ENCODE measurements at places on chromosomes 11 and 22. TPM values are rescaled to one million over a fixed set of nuclear protein-coding genes. Genes with fewer than 3 reads are reported as not detected.

- DNase-seq = no peak
Observed at GRCh38 chr11:724049-724777, 18.2 kb downstream of the EPS8L2 start.

EFCAB6 gene
- total RNA-seq = not detected

DDB1 gene
- total RNA-seq = 271 TPM

APOBEC3F gene
- total RNA-seq = 1.1 TPM

DNA sequence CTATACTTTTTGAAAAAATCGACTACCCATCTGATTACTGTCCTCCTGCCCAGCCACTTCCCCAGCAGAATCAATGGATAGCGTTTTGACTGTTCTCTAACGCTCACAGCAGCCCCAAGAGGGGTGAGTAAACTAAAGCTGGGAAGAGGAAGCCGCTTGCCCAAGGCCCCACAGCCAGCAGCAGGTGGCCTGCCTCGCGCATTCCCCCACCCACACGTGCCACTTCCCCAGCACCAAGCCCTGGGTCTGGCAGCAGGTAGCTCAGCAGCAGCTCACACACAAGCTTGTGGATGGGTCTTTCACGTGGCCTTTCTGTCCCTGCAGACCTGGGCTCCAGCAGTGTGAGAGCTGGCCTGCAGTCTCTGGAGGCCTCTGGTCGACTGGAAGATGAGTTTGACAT, 34.3 kb downstream of the TOM1 start:
- DNase-seq = no peak

GRCh38 chr11:133746663-133747306, 98.5 kb downstream of the SPATA19 start:
- DNase-seq = no peak

- no peak for DNase-seq
Observed at GRCh38 chr11:68664141-68664540, 20.2 kb upstream of the GAL start.

DNA sequence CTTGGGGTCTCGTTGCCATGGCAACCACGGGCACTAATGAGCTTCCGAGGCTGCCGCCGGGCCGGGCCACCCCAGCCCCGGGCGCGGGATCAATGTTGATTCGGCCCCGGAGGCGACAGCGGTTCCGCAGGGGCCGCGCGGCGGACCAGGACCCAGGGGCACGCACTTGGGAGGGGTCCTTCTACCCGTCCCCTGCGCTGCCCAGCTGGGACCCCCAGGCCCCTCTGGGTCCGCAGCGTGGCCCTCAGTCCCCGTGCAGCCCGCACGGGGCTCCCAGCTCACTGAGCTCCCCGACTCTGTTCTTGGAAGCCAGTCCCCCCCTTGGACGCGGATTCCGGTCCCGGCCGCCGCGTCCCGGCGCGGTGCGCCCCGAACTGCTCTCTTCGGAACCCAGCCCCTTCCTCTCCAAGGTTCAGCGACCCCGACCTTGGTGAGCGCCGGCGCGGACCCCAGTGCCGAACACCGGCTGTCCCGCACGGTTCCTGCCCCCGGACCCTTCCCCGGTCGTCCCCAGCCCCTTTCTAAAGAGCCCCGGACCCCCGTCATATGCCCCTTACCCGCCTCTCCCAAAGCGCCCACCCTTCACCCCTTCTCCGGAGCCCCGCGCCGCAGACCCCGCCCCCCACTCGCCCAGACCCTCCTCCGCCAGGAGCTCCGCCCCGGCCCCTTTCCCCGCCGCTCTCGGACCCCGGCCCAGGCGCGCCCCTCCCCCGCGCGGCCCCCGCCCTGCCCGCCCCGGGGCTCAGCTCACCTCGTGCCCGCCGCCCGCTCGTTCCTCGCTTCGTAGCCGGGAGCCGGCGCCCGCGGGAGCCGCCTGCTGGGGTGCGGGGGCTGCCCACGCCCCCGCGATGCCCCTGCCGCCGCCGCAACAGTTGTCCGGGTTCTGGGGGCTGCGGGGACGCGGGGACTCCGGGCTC, 18.3 kb upstream of the SHISAL1 start:
- DNase-seq = no peak

DNA sequence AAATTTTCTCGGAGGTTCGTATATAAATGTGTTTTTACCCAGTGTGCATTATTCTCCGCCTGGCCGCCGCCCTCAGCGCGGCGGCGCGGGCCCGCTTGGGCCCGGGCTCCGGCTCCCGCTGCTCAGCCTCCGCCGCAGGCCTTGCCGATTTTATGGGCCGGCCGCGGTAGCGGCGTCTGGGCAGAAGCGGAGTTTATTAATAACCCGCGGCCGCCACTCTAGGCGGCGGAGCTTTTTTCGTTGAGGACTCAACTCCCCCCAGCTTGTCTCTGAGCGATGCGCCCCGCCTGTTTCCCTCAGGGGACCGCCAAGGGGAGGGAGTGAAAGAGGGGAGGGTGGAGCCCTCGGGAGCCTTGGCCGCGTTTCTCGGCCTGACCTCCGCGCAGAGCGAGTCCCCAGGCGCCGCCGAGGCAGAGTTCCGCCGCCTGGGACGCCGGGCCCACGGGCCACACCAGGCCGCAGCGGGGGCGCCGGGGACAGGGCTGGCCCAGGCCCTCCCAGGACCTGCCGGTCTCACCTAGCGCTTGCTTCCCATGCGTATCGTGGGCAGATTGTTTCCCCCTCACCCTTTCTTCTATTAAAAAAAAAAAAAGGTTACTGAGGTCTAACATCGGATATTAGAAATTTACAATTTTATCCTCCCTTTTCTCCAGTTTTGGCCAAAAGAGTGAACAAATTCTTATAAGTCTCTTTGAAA, 399 bp downstream of the ZNF143 start:
- DNase-seq = no peak

ABCC8 gene
- not detected for total RNA-seq

APOL4 gene
- not detected for total RNA-seq

DNA sequence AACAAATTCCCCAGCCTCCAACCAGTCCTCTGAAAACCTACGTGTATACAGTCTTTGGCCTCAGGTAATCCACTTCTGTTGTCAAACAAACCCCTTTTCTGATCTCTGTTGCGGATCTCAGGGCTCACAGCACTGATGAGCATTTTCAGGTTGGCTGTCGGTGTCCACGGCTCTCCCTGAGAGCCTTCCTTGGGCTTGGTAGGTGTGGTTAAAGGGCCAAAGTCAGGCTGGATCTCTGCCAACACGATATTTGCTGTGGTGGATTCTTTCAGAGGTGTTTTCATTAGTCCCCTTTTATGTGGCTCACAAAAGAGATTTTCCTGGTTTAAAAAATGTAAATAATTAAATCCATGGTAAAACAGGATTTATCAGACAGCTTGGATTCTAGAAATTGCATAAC, 2.9 kb downstream of the E2F8 start:
- DNase-seq = no peak

DNA sequence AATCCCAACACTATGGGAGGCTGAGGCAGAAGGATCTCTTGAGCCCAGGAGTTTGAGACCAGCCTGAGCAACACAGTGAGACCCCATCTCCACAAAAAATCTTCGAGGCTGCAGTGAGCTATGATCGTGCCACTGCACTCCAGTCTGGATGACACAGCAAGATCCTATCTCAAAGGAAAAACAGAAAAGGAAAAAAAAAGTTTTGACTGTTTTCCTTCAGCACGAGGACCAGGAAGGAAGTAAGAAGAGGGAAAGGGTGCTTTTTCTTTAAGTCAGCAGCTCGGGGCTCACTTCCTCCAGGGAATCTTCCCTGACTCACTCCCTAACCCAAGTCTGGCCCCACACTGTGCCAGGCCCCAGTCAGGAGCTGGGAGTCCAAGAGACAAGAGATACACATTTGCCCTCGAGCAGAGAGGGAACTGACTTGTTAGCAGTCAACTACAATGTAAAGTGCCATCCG, 14.2 kb downstream of the ARRB1 start:
- DNase-seq = peak; percentile 79

DNA sequence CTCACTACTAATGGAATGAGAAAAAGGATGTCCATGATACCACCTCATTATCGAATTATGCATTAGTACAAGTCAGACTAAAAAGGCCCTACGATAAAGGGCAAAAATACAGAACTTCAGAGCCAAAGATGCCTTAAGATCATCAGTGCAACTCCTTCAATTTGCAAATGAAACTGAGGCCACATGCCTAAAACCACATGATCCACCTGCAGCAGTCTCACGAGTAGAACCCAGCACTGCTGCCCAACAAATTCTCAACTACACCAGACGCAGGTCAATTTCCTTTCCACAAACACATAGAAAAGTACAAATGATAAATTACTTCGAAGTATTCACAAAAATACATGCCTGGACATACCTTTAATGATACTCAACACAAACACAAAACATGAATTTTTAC, 20.1 kb downstream of the KMT5B start:
- DNase-seq = no peak

NAP1L4 gene
- total RNA-seq = 113 TPM

SH3BP1 gene
- 14.2 TPM for total RNA-seq

GRCh38 chr11:132220474-132220873, 850.1 kb downstream of the NTM start:
- peak; percentile 28 for DNase-seq

- DNase-seq = no peak
Observed at GRCh38 chr11:8777907-8778767, 95.5 kb downstream of the RPL27A start.

GRCh38 chr11:125675196-125675595, 5.5 kb downstream of the ACRV1 start:
- no peak for DNase-seq

- DNase-seq = no peak
Observed at GRCh38 chr22:40121461-40121860, 56.3 kb upstream of the TNRC6B start.

GRCh38 chr11:94721565-94722292, 46.4 kb upstream of the AMOTL1 start:
- no peak for DNase-seq

DNA sequence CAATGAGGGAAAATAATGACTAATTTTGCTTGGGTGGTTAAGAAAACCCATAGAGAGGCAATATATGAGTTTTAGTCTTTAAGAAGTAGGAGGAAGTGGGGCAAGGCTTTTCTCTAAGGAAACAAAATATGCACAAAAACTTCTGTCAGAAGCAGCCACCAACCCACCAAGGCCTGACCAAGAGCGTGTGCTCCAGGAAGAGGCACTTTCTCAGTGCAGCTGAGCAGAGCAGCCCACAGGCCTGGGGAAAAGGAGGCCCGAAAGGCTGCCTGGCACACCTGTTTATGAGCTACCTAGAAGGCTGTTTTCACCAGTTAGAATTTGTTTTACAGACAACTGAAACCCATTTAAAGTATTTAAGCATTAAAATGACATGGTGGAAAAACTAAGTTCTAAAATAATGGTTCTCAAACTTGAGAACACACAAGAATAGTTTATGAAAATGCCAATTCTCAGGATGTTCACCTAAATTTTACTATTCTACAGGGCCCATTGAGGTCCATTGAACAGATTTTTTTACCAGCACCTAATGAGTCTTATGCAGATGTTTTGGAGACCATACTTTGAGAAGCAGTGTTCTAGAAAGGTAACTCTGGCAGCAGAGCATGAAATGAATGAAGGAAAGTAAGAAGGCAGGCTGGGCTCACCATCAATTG, 160.5 kb upstream of the DDI1 start:
- DNase-seq = no peak

DNA sequence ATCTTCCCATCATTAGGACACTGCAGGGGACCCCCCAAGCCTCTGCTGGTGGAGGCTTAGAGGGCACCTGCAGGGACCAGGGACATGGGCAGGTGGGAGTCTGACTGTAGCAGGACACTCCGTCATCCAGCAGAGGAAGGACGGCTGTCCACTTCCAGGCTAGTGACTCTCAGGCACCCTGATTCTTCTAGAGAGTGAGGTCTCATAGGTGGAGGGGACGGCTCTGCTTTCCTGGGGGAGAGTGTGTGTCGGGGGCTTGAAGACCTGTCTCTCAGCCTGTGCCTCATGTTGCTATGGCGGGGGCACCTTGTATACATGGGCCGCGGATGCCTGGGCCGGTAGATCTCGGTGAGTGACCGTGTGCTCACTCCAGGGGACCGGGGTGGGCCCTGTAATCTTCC, 1116.6 kb downstream of the BRD1 start:
- no peak for DNase-seq

GRCh38 chr11:102664001-102664752, 39.0 kb upstream of the MMP20 start:
- DNase-seq = no peak

MN1 gene
- total RNA-seq = 0.37 TPM

EHBP1L1 gene
- 74.4 TPM for total RNA-seq

PNPLA2 gene
- 39.0 TPM for total RNA-seq

DNA sequence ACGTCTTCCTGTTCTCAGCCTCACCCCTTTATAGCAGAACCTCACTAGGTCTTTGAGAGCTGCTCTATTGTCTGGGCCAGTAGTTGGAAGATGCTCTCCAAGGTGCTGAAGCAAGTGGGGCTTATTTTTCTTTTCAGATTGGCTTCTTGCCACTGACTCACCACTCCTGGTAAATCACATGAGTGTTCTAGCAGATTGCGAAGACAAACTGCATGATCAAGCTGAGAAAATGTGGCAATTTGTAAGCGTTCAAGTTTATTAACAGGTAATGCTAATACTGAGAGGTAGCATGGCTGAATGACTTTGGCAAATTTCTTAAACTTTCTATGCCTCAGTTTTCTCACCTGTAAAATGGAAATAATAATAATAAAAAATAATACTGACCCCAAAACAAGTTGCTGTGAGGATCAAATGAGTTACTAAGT, 59.2 kb downstream of the CACNG2 start:
- DNase-seq = peak; percentile 90

- peak; percentile 20 for DNase-seq
Observed at GRCh38 chr22:23478175-23478574, 101.9 kb downstream of the IGLL1 start.

DNA sequence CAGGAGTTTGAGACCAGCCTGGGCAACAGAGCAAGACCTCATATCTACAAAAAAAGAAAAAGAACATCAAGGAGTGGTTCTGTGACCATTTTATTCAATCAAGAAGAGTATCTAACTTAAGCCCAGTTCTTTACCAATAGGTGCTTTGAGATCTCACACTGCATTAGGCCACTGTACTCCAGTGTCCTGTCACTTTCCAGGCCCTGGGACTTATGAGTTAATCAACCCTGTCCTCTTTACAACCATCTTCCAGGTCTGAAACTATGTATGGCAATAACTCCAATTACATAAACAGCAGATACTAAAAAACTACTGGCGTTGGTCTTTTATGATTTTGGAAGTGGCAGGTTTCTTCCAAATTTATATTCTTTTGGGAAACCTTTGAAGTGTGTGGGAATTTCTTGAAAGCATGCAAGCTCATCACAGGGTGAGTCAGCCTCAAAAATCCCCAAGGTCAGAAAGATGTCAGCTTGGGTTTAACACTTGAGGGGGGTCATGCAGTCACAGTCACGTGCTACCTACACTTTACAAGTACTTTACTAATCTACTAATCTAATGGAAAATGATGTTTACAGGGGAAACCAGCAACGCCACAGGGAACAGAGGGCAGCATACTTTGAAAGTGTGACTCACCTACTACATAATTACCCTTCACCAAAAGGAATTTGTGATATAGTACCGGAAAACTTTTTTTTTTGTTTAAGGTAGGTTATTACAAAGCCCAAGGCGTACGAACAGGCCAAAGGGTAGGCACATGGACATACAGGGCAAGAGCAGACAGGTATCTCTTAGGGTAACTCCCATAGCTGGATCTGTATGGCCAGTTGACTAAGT, 15.6 kb downstream of the PISD start:
- peak; percentile 95 for DNase-seq

DNA sequence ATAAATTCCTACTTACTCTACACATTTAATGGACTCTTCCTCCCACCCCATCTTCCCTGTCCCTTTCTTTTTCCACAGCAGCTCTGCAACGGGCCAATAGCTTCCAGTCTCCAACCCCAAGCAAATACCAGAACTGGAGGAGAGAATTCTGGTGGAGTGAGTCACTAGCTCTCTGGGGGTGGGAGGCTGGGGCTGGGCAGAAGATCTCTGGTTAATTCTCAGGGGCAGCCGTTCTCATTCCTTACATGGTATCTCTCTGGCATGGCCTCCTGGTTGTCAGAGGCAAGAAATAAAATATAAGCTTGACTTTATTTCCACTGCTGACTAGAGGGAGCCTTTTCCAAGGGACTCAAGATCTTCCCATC, 90.4 kb upstream of the PARVA start:
- peak; percentile 96 for DNase-seq
